ENCODE measurements at places on chromosomes 6 and 20.

DNA sequence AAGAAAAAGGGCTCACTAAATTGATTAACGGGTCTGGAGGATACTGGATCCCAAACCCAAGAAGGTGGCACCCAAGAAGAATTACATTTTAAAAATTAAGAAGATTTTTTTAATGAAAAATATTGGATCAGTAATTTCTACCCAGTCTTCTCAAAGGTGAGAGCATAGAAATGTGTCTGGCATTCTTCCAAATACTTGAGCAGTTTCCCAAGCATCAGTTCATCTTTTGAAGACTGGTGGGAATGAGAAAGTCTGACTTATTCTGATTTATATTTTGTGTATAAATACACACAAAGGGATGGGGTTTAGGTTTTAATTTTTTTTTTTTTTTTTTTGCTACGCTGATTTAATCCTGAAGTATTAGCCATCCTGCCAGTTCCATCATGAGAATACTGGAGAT, 3.3 kb downstream of the MGME1 start:
- DNase-seq: no peak

GRCh38 chr6:5303682-5304081, 42.4 kb downstream of the FARS2 start:
- no peak for DNase-seq

DNA sequence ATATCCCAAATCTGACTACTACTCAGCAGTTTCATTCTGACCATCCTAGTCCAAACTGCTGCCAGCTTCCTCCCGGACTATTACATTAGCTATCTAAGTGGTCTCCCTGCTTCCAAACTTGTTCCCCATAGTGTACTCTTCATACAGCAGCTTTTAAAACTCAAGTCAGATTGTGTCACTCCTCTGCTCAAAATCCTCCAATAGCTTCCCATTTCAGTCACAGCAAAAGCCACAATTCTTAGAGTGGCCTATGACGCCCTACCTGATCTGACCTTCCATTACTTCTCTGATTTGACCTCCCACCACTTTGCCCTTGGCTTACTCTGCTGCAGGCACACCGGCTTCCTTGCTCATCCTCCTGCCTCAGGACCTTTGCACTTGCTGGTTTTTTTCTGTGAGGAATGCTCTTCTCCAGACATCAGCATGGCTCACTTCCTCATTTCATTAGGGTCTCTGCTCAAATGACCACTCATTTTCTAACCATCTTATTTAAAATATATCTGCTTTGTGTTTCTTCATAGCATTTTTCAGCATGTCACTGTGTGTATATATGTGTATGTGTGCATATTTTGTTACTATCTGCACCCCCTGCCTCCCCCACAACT, 111.1 kb upstream of the DTNBP1 start:
- DNase-seq: no peak

- no peak for DNase-seq
These were observed 56.1 kb downstream of the VSTM2L start for GRCh38 chr20:37958856-37959520.

- no peak for DNase-seq
These were observed 44.7 kb downstream of the TFEB start for GRCh38 chr6:41690541-41691330.

DNA sequence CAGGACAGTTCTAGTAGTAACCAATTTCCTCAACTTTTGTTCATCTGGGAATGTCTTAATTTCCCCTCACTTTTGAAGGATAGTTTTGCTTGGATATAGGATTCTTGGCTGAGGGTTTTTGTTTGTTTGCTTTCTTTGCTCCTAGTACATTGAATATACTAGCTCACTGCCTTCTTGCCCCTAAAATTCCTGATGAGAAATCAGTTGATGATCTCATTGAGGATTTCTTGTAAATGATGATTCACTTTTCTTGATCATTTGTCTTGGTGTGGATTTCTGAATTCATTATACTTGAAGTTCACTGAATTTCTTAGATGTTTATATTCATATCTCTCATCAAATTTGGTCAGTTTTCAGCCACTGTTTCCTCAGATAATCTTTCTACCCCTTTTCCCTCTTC, 49.1 kb upstream of the PRDM1 start:
- no peak for DNase-seq

GRCh38 chr20:62181808-62182207, 1.0 kb upstream of the MTG2 start:
- DNase-seq: no peak
